ENCODE measurements at places on chromosomes 6 and 20.

GRCh38 chr20:24478584-24478983 is 9.2 kb downstream of the SYNDIG1 start:
- DNase-seq: no peak

DNA sequence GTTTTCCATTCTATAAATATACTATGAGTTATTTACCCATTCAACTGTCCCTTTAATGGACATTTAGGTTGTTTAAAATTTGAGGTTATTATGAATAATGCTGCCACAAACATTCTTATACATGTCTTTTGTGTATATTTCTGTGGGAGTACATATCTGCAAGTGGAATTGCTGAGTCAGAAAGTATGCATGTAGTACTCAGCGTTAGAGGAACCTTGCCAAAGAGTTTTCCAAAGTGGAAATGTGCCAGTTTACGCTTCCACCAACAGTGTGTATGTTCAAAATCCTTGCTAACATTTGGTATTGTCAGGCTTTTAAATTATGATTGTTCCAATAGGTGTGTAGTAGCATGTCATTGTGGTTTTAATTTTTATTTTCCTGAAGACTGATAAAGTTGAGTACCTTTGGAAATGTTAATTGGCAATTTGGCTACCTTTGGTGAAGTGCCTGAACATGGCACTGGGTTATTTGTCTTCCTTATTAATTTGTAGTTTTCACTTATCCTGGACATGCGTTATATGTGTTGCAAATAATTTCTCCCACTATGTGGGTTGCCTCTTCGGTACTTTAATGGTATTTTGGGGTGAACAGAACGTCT is 341.2 kb downstream of the CD83 start:
- DNase-seq: no peak

DNA sequence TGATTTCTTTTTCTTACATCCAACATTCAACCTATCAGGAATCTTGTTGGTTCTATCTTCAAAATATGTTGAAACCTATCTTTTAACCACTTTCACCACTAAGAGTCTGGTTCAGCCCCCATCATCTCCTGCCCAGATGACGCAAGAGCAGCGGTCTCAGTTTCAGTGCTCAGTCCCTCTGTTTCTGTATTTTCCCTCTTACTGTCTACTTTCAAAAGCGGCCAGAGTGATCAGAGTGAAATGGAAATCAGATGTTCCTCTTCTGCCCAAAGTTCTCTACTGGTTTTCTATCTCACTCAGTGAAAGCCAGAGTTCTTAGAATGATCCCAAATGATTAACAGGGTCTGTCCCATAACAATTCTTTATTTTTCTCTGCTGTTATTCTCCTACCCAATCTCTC is 147.9 kb upstream of the PDE7B start:
- DNase-seq: no peak

GRCh38 chr6:161414180-161414579 is 140.3 kb upstream of the AGPAT4 start:
- peak; percentile 47 for DNase-seq

DNA sequence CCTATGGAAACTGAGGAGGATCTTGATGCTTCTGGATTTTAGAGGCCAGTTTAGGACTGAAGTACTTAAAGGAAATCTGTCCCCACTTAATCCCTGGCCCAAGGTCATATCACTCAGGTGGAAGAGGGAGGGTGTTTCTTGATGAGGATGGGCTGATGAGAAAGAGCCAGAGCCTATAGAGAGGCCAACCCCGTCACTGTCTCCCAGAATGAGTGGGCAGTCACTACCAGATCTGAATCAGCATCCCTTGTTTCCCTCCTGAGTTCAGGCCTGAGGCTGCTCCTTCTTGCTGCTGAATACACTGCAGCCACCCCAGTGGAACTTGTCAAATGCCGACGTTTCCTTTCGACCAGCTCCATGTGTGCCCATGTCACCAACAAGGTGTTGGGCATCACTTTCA is 14.8 kb downstream of the ARMC12 start:
- DNase-seq: no peak

DNA sequence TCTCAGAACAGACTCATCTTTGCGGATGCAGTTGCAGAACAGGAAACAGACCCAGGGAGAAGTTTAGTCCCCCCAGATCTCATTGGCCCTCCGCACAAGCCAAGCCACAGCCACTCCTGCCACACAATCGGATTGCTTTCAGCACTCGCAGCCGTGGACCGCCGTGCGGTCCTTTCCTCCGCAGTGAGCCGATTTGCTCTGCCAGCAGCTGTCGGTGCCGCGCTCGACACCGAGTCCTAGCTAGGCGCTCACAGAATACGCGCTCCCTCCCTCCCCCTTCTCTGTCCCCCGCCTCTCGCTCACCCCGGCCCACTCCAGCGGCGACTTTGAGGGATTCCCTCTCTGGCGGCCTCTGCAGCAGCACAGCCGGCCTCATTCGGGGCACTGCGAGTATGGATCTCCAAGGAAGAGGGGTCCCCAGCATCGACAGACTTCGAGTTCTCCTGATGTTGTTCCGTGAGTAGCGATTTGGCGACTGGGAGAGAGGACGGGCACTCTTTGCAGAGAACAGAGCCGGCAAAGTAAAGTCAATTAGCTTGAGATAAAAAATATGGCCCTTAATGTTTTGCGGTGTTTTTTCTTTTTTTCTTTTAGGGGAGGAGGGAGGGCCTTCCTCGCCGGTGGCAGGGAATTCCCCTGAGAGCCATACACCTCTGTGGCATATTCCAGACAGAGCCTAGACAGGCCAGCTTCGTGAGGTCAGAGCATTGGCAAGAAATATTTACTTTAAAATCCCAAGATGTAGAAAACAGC is at the start of gene LAMP5:
TSS of gene LAMP5 (plus strand) at position 130 of the 753 bp plus-strand sequence. CDS start at position 393, 263 bp downstream.
- no peak for DNase-seq

- no peak for DNase-seq
Observed at GRCh38 chr6:82068721-82069120, 178.8 kb downstream of the IBTK start.

DNA sequence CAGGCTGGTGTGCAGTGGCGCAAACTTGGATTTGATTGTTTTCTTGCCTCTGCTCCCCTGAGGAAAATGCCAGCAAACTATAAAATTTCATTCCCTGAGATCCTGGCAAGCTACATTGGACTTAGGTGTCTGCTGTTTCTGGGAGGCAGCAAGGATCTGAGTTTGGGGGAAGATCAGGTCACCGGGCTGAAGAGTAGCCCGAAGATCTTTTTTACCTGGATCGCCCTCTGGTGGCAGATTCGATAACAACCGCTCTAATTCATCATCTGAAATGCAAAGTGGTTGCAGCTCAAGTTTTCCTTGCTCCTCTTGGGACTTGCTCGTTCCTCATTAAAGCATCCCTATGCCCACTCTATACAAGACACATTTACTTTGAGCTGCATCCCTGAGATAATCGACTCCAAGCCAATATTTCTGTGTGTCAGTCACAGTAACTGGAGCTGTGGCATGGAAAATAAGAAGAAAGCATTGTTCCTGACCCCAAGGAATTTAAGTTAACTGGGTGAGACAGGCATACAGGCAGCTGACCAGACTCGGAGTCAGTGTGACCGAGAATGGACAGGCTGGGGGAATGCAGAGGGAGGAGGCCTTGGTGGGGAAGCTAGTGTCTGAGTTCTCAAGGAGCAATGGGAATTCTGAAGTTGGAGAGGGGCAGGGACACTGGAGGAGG is 131.8 kb upstream of the PROKR2 start:
- DNase-seq: peak; percentile 69

- no peak for DNase-seq
Observed at GRCh38 chr20:56516631-56517030, 7.9 kb upstream of the FAM209A start.

- no peak for DNase-seq
Observed at GRCh38 chr6:107493158-107494057, 3.5 kb downstream of the SOBP start.

DNA sequence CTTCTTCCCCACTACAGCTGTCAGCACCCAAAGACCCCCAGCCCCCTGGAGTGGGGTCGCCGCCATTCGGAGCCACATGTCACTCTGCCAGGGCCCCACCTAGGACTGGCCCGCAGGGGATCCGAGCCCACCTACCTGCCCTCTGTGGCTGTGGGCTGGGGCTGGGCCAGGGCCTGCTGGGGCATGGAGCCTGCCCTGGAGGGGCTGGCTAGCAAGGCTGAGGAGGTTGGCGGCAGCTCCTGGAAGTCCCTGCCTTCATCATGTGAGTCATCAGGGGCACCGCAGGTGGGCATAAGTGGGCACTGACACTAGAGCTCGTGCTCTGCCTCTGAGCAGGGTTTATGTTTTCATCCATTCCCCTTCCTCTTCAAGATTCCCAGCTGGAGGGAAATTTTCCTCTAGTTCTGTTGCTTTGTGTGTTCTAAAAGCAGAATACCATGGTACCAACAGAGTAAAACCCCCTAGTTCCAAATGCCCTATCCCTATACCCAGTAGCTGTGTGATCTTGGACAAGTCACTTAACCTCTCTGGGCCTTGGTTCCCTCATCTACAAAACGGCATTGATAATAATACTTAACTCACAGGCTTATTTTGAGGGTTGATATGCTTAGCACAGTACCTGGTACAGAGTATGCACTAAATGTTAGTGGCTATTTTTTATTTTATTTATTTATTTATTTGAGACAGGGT is 8.7 kb upstream of the FANCE start:
- DNase-seq: no peak

- no peak for DNase-seq
Observed at GRCh38 chr6:62480544-62480943, 194.5 kb upstream of the KHDRBS2 start.

- no peak for DNase-seq
Observed at GRCh38 chr6:75363304-75363703, 78.7 kb upstream of the TMEM30A start.

DNA sequence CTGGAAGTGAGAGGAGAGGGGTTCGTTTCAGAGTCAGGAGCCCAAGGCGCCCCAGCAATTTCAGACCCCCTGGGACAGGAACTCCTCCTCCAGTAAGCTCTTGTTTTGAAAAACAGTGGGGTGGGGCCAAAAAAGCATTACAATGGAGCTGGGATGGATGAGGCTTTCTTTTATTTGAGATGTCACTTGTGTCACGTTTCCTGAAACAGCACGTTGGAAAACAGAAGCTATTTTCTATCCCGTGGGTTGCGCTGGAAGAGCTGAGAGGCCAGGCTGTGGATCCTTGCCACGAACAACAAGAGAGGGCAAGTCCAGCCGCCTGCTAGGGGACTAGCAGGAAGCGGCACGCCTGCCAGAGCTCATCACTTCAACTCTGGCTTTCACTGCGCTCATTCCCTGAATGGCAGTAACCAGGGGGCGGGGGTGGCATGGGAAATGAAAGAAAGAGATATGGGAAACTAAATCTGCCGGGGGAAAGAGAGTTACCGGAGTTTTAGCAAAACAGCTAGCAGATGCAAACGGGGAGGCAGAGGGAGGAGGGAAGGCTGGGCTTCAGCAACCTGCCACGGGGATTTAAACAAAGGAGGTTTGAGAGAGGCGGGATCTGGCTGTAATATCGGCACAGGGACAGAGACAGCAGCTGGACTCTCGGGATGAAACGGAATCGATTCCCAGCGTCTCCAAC is 34.6 kb downstream of the GCNT2 start:
- DNase-seq: peak; percentile 36

- no peak for DNase-seq
Observed at GRCh38 chr6:128284128-128284527, 236.3 kb downstream of the PTPRK start.

- DNase-seq: no peak
Observed at GRCh38 chr6:122347280-122347679, 52.2 kb upstream of the HSF2 start.

DNA sequence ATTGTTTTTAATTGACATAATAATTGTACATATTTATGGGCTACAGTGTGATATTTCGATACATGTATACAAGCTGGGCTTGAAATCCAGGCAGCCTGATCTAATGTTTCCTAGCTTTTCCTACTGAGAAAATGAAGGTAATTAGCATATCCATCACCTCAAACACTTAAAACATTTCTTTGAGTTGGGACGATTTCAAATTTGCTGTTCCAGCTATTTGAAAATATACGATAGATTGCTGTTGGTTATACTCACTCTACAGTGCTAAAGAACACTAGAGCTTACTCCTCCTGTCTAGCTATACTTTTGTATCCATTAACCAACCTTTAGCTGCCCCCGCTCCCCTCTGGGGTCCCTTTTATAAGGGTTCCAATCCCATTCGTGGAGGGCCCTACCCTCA is 4.7 kb downstream of the LHFPL5 start:
- DNase-seq: no peak

GRCh38 chr6:145603424-145603833 is 131.9 kb downstream of the EPM2A start:
- DNase-seq: no peak

DNA sequence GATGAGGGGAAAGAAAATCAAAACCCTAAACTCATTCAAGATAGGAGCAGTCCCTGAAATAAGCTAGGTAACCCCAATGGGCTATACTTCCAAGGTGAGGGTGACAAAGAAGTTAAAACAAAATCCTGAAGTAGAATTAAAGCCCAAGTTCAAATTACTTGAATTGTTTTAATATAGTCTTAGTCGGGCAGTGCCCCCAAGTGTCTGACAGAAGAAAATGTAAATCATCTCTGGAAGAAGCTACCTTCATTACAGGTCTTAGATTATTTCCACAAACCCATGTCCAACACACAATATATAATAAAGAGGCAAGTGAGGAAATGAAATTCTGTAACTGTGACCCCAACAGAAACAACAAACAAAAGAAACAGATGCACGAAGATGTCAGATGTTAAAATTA is 36.8 kb upstream of the L3MBTL3 start:
- no peak for DNase-seq

DNA sequence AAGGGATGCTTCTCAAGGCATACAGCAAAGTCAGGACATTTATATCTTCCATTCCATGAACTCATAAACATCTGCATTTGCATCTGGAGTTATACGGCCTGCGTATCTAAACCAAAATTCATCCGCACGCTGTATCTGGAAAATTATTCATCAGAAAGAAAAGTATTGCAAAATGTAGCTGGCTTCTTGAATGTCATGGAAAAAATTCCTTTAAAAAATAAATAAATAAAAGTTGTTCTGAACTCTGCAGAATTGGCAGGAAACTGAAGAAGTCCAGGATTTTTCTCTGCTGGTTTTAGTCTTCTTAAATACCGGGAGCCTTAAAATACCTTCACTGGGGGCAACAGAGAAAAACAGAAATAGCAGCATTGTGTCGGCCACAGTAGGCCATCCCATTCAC is 23.7 kb upstream of the FOXF2 start:
- DNase-seq: no peak

- no peak for DNase-seq
Observed at GRCh38 chr6:3267162-3267561, 8.4 kb downstream of the PSMG4 start.

GRCh38 chr20:31473331-31474096 is 1.4 kb downstream of the DEFB124 start:
- DNase-seq: no peak

- no peak for DNase-seq
Observed at GRCh38 chr6:118506071-118506638, 41.9 kb upstream of the PLN start.

DNA sequence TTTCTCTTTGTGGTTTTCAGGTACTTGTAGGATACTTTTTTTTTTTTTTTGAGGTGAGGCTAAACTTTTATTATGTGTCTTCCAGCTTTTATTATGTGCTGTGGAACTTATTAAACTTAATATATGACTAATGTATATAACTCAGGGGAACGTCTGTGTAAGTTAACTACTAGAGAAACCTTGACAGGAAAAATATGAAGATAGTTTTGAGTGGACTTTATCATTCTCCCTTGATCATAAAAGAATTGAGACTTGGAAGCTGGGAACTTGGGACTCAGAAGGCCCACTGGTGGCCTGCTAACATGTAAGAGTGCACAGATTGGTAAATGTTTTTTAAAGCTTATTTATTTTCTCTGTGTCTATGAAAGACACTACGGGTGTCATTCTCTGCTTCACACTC is 73.1 kb downstream of the CARMIL1 start:
- no peak for DNase-seq
